Daoy (cell line): ENCODE measurements at places on chromosomes 5 and 9. TPM values are rescaled to one million over a fixed set of nuclear protein-coding genes. Genes with fewer than 3 reads are reported as not detected.

DNA sequence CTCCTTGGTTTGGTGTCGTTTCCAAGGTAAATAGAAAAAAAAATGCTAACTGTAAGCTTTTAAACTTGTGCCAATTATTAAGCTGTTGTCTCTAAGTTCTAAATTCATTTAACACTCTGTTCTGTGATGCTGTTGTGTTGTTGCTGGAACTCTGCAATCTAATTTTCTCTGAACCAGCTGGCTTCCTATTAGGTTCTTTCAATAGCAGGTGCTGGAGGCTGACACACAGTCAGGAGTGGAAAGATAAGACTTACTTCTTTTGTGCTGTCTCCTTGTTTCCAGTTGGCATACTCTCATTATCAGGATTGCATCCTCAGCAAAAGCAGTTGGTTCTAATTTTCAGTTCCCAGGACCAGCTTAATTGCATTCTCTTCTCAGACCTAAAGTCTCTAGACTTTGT is 1252.6 kb upstream of the NUDT12 start:
- DNase-seq: no peak

The CCDC152 gene
- 5.2 and 7.2 TPM in 2 replicates for total RNA-seq

The FAM200C gene
- 8.5 and 10.3 TPM in 2 replicates for total RNA-seq

The SMIM33 gene
- total RNA-seq: not detected in 2 replicates
